ENCODE measurements at places on chromosomes 6 and 20. TPM values are rescaled to one million over a fixed set of nuclear protein-coding genes. Genes with fewer than 3 reads are reported as not detected.

Gene PACRG
- not detected for total RNA-seq

Gene LAMA2
- total RNA-seq: 5.8 TPM

Gene CLVS2
- total RNA-seq: not detected

Gene ARID1B
- total RNA-seq: 86.7 TPM

Gene MYL9
- total RNA-seq: 2.0 TPM

Gene NNAT
- total RNA-seq: not detected

Gene CLPSL1
- not detected for total RNA-seq

Gene NRSN1
- not detected for total RNA-seq

Gene ZNF217
- total RNA-seq: 33.1 TPM

Gene STX11
- total RNA-seq: 11.3 TPM

Gene RNF146
- total RNA-seq: 56.8 TPM

Gene TOMM6
- total RNA-seq: 172 TPM

Gene LTV1
- 32.5 TPM for total RNA-seq

Gene TAF11
- 39.6 TPM for total RNA-seq

Gene ARMH2
- total RNA-seq: not detected

Gene HDGFL1
- total RNA-seq: not detected

Gene OR2H2
- total RNA-seq: not detected

Gene NKX2-4
- not detected for total RNA-seq

Gene PRKN
- 2.1 TPM for total RNA-seq

Gene ATXN1
- total RNA-seq: 32.1 TPM

Gene KIAA0408
- 0.13 TPM for total RNA-seq

Gene KHDC1L
- total RNA-seq: not detected

Gene LY6G6F
- total RNA-seq: not detected

Gene EHMT2
- 34.0 TPM for total RNA-seq

Gene ZNF334
- total RNA-seq: 0.13 TPM

Gene DNAH8
- 0.07 TPM for total RNA-seq

Gene SYCP2
- total RNA-seq: 0.50 TPM

Gene SLA2
- total RNA-seq: not detected

Gene RAET1G
- 0.27 TPM for total RNA-seq

Gene SPEF1
- 0.13 TPM for total RNA-seq

Gene BTBD3
- total RNA-seq: 27.5 TPM

Gene PKHD1
- not detected for total RNA-seq

Gene HLA-DQA1
- not detected for total RNA-seq

Gene PDE7B
- total RNA-seq: 64.5 TPM

Gene CLIC5
- under 0.01 TPM for total RNA-seq

Gene HLA-DRB1
- total RNA-seq: 0.93 TPM

Gene ROS1
- total RNA-seq: not detected

Gene GPLD1
- total RNA-seq: 0.43 TPM

Gene DEFB112
- total RNA-seq: not detected

Gene TNXB
- total RNA-seq: 0.13 TPM

Gene LPA
- not detected for total RNA-seq

Gene ZKSCAN4
- total RNA-seq: 3.2 TPM

Measured in thoracic aorta endothelial cell (primary cell).